ENCODE measurements at places on chromosomes 5 and 9. TPM values are rescaled to one million over a fixed set of nuclear protein-coding genes. Genes with fewer than 3 reads are reported as not detected.

GRCh38 chr9:16316911-16317817, 553.3 kb downstream of the BNC2 start:
- no peak for DNase-seq

- DNase-seq, result no peak
Observed at GRCh38 chr5:168843277-168844015, 264.3 kb upstream of the PANK3 start.

GRCh38 chr5:5340206-5340729, 82.2 kb upstream of the ICE1 start:
- peak; percentile 71 for DNase-seq

The IL3 gene
- polyA plus RNA-seq, result not detected

DNA sequence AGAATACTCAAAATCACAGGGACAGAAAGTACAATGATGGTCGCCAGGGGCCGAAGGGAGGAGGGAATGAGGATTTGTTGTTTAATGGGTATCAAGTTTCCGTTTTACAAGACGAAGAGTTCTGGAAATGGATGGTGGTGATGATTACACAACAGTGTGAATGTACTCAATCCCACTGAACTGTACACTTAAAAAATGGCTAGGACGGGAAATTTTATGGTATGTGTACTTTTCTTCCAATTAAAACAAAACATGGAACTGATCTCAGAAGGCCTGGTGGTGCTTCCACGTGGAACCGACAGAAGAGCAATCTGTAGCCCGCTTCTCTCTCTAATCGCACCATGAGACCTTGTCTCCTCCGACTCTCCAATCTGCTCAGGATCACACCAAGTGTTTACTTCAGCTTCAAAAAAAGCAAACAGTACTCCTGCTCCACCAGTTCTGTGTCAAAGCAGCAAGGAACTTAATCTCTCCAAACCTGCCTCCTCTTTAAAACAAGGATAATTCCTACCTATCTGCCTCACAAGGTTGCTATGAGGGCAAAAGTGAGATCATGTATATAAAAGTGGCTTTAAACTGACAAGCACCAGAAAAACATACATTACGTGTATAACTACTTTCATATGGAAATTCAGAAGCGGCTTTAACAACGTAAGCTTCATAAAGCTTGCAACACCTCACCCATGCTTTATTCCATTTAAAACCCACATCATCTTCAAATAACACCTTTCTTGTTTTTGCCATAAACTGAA, 2.1 kb downstream of the ECPAS start:
- DNase-seq, result no peak

DNA sequence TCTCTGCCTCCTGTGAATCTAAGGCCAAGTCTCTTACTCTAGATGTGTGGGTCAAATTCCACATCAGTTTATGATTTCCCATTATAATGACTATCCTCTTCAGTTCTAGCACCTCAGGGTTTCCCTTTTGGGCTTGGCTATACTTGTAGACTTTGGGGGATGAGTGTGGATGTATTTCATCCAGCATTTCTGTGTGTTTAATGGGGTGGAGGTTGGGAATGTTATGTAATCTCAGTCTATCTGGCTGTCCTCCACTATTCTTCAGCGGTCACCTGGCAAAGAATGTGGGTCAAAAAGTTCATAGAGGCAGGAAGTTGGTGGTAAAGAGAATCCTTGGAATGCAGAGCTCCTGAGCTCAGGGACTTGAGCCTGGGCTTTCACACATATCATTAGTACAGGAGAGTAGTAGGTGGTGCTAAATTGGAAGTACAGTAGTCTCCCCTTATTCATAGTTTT, 64.9 kb downstream of the CFAP95 start:
- no peak for DNase-seq

The EDIL3 gene
- 41.3 TPM for polyA plus RNA-seq
